ENCODE measurements at places on chromosomes 1 and 21.

DNA sequence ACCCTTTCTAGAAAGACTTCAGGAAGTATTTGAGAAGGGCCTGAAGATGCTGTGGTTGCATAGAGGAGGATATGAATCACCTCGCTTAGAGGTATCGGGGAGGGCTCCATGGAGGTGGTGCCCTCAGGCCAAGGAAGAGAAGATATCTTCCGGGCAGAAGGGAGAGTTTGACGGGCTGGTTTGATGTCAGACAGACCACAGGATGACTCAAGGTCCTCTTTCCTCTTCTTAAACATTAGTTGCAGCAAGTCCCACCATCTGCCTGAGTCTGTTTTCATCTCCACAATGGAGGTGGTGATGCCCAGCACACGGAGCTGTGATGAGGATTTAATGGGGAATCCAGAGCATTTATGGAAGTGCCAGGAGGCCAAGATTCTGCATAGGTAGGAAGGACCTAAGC, 25.1 kb upstream of the RUNX3 start:
- DNase-seq = no peak

- no peak for DNase-seq
Measured at GRCh38 chr1:21126324-21126723, 50.4 kb downstream of the EIF4G3 start.

- DNase-seq = no peak
Measured at GRCh38 chr1:27335506-27336422, 6.1 kb upstream of the SYTL1 start.

- peak; percentile 69 for DNase-seq
Measured at GRCh38 chr1:105137543-105138457, 1388.1 kb downstream of the AMY1C start.

GRCh38 chr1:64601207-64601606, 131.3 kb downstream of the CACHD1 start:
- peak; percentile 66 for DNase-seq

DNA sequence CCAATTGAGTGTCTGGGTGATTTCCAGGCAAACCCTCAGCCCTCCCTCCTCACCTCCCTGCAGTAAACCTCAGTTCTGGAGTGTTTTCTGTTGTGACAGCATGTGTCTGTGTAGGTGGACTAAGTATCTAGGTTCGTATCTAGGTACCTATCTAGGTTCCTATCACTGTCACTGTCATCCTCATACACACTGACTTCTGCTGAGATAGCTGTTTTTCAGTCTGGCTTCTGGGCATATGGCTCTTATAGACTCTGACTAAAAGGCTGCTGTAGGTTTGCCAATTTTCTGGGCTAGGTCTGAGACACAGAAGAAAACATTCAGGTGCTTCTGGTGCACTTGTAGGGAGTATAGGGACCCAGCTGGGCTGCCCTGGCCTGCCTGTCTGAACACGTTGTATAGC, 8.1 kb upstream of the TRIM67 start:
- DNase-seq = peak; percentile 92

DNA sequence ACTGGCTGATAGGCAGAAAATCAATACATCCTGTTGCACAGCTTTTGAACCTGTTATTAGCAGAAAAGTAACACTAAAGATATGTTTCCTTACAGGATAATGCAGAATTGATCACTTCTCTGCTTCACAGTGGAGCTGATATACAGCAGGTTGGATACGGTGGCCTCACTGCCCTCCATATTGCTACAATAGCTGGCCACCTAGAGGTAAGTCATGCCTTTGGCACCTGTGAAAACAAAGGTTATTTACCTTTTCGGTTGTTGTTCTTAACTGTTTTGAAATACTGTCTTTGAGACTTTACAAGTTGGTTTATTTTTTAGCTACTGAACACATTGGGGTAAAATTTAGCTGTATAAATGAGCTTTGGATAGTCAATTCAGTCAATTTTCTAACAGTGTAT, 36.3 kb downstream of the TNNI3K start:
- DNase-seq = no peak

DNA sequence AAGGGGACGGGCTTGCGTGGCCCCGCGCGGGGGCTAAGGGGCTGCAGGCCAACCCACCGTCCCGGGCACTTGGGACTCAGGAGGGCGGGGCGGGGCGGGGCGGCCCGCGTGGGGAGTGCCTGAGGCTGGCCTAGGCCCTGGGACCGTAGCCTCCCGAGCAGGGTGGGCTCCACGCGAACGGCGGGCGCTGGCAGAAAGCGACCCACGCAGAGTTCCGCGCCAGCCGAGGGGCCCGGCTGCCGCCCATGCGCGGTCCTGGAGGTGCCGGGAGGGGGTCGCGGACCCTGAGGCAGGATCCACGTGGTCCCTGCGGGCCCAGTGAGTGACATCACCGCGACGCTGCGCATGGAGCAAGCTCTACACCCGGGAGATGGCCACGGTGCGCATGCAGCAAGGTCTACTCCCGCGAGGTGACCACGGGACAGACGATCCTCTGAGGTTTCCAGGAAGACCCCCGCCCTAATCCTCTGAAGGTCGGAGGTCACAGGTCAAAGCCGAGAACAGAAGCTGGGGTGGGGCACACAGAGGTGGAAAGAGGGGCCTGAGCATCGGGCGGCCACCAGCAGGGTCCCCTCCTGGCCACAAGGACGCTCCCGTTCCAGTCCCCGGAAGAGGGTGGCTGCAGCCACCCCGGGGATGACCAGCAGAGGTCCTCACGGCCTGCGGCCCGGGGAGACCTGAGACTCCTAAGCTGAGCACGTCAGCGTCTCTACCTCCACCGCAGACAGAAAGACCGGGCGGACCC, 13.5 kb upstream of the SLC19A1 start:
- DNase-seq = peak; percentile 10

DNA sequence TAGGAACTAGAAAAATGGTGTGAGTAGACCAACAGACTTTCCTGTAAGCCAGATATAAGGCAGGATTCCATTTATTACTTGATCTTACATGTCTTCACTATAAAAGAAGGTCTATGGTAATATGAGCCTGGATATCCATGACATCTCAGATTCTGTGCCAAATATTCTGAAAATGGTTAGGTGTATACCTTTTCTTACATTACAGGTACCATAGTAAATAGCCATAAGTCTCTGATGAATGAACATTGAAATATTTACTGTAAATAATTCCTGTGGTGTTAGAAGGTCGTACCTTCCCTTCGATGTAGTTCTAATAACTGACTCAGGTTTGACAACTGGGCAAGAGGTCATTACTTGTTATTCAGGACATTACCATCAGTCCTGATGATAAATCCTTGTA, 657.9 kb downstream of the BRINP3 start:
- DNase-seq = no peak

DNA sequence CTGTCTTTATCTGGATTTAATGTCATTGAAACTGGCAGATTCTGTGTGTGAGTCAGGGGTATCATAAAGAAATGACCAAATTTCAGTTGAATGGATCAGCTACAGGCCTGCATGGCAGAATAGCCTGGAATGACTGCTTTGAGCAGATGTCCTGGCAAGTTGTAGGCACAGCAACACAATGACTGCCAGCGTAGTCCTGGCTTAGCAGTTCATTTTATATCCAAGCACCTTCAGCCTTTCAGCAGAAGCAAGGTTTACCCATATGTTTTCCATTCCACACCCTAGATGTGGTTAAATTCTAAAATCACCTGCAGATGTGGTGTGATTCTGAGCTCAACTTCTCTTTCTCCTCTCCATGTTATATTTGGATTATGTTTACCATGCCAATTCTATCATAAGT, 22.3 kb upstream of the PTGFR start:
- DNase-seq = no peak

- DNase-seq = no peak
Measured at GRCh38 chr1:246267896-246268295, 239.2 kb downstream of the SMYD3 start.

- DNase-seq = no peak
Measured at GRCh38 chr21:19275065-19275464, 871.5 kb upstream of the TMPRSS15 start.

DNA sequence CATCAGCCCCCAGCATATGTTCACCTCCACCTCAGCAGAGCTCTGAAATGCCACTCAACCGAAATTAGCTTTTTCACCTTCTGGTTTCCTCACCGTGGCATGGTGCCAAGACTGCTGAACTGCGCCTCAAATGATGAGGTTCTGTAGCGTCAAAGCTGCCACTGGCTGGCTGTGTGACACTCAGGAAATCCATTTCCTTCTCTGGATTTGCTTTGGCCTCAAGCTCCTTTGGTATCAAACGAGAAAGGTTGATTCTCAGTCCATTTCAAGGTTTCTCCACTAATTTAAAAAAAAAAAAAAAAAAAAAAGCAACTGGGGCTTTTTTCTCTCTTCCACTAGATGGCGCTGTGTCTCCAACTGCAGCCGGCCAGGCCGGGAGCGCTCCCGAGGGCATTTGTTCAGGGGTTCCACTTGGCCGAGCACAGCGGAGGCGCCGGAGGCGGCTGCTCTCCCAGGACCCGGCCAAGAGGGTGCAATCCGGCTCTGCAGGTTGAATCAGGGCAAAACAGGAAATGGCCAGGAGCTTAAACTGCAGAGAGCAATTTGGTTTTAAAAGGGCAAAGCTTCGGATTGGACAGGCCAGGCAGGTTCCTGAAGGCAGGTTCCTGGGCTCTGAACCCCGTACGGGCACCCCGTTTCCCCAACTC, 26.5 kb upstream of the PLA2G2C start:
- DNase-seq = peak; percentile 94

DNA sequence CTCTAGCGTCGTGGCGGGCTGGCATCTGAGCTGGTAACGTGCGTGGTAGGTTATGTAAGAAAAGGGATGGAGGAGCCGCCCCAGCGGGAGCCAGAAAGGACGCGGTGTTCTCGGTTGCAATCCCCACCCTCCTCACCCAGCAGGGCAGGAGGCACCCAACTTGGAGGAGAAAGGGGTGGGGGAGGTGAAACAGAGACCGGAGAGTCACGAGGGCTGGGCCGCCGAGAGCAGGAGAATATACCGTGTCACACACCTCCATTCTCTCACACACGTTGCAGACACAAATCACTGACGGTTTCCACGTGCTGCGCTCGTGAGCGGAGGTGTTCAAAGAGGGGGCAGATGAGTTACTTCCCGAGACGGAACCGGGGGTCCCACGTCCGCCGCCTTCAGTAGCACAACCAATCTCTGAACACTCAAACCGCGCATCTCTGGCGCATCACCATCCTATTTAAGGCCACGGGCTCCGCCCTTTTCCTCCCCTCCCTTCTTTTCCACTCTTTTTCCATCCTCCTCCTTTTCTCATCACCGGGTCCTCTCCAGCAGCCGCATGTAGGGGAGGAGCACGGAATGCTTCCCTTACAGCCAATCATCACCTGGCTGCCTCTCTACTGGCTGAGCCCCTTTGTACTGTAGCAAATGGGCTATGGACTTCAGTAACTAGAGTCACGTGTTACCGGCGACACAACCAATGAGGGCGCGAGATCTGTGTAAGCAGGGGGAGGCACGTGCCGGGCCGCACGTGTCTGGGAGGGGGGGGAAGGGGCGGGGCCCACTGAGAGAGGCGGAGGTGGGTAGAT, at the start of gene CIART:
Gene CIART, plus strand, starts transcription at position 797 of the 800 bp plus-strand sequence. CDS start 714 bp downstream, outside the sequence.
- peak; percentile 99 for DNase-seq

DNA sequence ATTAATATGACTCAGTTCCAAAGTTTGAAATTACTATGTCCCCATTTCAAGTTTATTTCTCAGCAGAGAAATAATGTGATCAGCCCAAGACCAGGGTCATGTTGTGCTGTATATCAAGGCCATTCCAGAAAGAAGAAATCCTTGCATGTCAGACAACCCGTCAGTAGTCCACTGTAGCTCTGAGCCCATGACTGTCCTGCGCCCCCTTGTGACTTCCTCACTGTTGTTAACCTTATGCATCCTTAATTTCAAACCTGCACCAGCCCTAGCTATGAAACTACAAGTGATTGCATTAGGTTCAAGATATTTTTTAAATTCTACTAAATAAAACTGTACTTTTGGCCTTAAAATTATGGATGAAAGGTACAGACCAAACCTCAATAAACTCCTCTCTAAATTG, 133.0 kb downstream of the LRRC7 start:
- peak; percentile 28 for DNase-seq

DNA sequence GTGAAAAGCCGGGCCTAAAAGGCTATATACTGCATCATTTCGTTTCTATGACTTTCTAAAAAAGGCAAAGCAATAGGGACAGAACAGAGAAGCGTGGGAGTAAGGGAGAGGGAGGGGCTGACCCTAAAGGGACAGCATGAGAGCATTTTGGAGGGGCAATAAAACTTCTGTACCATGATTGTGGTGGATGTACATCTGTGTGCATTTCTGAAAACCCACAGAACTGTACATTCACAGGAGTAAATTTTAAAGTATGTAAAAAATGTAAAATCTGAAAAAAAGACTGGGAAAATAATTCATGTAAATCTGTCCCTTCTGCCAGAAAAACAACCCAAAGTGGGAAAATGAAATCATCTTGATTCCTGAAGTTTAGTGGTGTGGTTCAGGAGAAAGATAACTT, 235.4 kb downstream of the CENPF start:
- no peak for DNase-seq

- DNase-seq = no peak
Measured at GRCh38 chr1:1910033-1910465, 5.0 kb upstream of the CALML6 start.

DNA sequence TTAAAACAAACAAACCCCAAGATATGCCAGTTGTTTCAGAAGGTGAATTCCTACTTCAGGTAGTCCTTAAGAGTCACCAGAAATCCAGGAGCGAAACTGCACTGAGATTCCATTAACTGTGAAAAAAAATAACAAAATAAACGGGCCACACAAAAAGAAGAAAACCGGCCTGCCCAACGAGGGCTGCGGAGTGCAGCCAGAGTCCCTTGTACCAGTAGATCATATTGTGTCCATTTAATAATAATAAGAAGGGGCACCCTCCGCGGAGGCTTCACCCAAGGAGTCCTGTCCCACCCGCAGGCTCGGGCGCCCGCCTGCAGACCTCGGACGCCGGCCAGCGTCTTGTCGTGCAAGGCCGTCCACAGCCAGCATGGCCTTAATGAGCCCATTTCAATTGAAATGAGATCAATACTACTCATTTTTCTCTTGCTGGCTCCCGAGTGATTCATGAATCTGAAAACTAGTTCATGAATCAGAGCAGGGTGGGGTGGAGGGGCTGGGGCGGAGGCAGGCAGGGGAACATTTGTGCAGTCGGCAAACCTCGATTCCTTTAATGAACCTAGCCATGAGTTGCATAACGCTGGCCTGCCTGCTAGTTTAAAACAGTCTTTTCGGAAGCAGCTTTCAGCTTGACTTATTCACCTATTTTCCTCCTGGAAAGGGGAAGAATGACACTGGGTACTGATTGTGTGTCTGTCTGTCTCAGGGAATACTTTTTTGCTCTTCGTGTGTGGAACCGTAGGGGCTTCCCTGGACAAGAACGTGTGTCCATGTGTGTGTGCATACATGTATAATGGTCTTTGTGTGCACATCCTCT, 113.1 kb upstream of the IRF2BP2 start:
- no peak for DNase-seq
